CD4-positive, alpha-beta memory T cell (primary cell): ENCODE measurements at places on chromosomes 11 and 22.

GRCh38 chr11:129720156-129720555, 95.5 kb upstream of the TMEM45B start:
- no peak for DNase-seq

- no peak for DNase-seq
Observed at GRCh38 chr11:47056261-47056915, 119.8 kb downstream of the CSTPP1 start.

GRCh38 chr11:124977006-124977405, 23.0 kb downstream of the CCDC15 start:
- DNase-seq, result no peak

DNA sequence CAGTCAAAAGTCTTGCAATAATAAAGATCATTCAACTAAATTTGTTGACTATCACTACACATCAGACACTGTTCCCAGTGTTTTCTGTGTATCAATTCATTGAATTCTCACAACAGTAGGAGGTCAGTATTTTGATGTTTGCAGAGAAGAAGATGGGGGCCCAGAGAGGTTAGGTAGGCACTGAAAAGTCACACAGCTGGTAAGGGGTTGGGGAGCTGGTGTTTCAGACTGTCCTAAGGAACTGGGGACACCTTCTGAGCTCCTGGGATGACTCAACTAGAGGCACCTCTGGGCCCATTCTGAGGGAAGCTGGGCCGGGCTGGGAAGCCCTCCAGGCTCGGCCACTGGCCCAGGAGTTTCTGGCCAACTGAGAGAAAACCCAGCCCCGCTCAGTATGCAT, 180.0 kb downstream of the DSCAML1 start:
- DNase-seq, result no peak

GRCh38 chr11:45844822-45845578, 2.3 kb upstream of the CRY2 start:
- no peak for DNase-seq

- no peak for DNase-seq
Observed at GRCh38 chr11:57511741-57512430, 3.6 kb downstream of the SLC43A1 start.

- no peak for DNase-seq
Observed at GRCh38 chr11:102530558-102530957, at the start of gene MMP7. Gene MMP7 (minus strand): TSS chr11:102530747. CDS start chr11:102530700, 47 bp downstream.

GRCh38 chr11:112789481-112789880, 171.7 kb upstream of the NCAM1 start:
- DNase-seq, result no peak

- no peak for DNase-seq
Observed at GRCh38 chr22:20526305-20526627, 18.9 kb downstream of the MED15 start.
